ENCODE measurements at places on chromosomes 6 and 20.

DNA sequence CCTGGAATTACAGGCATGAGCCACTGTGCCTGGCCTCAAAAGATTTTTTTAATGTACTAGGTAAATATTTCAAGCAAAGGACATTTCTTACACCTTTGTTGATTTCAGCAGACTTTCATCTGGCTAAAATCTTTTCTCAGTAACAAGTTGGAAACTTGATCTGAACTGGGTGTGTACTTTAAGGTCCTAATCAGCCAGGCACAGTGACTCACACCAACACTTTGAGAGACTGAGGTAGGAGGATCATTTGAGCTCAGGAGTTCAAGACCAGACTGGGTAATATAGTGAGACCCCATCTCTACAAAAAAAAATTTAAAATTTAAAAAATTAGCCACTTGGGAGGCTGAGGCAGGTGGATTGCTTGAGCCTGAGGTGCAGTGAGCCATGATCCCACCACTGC lies 7.0 kb upstream of the RALGAPA2 start:
- no peak for DNase-seq

DNA sequence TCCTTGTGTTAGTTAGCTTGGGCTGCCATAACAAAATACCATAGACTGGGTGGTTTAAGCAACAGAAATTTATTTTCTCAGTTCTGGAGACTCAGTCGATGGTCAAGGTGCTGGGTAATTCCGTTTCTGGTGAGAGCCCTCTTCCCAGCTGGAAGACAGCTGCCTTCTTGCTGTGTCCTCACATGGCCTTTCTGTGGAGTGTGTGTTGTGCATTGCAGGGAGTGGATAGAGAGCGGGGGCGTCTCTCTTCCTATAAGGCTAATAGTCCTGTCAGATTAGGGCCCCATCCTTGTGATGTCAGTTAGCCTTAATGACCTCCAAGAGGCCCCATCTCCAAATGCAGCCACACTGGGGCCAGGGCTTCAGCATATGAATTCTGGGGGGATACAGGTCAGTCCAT lies 19.2 kb downstream of the CHMP4B start:
- DNase-seq: no peak

DNA sequence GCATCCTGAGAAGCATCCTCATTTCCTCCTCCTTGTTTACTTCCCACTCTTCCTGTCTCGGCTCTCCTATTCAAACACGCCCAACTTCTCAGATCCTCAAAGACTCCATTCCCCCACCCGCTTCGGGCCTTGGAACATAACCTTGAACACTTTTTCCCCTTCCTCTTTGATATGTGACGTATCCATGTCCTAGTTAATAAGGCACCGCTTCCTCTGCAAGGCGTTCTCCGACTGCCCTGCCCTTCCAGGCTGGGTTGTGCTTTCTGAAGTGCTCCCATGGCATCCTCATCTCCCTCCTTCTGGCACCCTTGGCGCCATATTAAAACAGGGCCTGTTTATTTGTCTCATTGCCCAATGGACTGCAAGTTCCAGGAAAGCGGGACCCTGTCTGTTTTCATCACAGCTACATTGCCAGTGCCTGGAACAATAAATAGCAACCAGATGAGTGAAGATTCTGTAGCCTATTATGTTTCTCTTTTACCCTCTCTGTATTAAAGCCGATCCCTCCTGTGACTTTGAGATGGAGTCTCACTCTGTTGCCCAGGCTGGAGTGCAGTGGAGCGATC lies 115.3 kb upstream of the TRAF3IP2 start:
- DNase-seq: no peak

DNA sequence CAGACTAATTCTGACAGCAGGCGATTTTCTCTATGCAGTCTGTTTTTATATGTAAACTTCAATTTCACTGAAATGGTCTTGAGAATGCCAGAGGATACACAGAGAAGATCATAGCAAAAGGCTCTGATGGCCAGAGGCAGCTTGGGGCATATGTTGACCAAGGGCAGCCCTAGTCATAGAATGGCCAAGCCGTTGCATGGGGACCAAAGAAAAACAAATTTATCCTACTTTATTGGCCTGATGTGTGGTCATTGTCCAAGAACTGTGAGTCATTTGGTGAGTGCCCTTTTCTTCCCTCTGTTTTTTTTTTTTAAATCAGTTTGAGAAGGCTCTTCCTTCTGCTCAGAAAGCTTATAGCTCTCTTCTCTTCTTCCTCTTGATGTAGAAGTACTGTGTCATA lies 5.8 kb downstream of the HDGFL1 start:
- no peak for DNase-seq

DNA sequence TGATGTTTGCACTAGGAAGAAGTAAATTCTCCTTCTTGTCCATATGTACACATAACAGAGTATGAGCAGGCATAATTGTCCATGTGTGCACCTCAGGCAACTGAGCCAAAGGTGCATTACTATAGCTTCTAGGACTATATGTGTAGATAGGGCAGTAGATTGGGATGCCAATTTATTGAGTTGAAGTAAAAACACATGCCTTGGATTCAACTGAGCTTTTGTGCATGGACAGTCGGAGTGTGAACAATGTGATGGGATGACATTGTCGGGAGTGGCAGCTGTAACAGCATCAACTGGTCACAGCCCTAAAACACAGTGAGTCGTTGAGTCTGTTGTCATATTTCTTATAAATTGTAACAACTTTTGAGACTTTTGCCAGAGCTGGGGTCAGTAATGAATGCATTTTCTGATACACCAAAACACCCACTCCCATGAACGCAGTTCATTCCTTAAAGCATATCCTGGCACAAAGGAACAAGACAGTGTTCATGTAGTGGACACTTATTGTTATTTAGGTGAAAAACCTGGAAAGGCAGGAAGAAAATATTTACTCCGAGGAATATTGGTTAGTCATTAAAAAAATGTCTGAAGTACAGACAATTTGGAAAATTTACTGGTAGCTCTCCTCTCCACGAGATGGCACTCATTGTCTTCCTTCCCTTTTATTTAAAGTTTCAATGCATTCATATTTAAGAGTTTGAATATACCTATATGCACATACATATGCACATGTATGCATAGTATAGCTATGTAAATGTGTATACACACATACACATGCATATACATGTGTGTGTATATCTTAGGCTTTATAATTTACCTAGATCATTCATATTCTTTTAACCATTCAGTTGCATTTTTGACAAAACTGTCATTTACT lies 302.0 kb upstream of the STXBP5 start:
- no peak for DNase-seq

- no peak for DNase-seq
These were observed 94.5 kb upstream of the MARCKS start for GRCh38 chr6:113762641-113763040.

DNA sequence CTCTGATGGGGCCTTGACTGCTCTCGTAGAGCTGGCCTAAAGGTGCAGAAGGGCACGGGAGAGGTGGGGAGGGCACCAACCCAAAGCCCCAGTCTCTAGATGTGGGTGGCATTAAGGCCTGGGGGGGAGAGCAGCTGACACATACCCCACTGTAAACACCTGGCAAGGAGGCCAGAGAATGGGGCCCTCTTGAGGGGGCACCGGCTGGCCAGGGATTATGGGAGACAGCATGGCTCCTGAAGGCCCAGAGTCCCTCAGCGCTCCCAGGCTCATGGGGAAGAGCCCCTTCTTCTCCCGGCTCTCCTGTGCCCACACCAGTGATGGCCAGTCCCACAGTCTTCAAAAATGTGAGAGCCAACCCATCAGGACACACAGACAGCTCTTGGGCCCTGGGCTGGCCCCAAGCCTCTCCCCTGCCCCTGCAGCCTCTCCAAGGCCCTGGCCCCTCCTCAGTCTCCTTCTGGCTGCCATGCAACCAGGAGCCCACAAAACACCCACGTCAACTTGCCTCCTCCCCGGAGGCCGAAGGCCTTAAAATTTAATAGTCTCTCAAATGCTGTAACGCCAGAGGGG lies 58.2 kb upstream of the FOXP4 start:
- DNase-seq: no peak

DNA sequence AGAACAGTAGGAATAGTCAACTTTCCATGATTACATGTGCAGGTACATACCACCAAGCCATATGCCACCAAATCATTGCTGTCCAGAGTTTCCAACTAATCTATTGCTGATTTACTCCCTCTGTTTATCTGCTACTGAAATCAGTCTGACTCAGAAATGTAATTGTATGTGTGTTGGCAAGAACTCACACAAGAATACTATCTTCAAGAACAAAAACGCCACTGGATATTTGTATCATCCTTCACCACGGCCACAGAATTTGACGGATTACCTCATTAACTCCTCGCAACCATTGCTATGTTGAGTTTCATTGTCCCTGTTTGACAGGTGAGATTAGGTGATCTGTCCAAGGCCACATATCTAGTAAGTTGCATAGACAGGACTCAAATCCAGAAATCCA lies 159.2 kb downstream of the GMPR start:
- DNase-seq: no peak

- DNase-seq: peak; percentile 39
These were observed 1.6 kb upstream of the PSMB8 start for GRCh38 chr6:32845384-32845884.

- peak; percentile 2 for DNase-seq
These were observed 46.6 kb downstream of the MOXD1 start for GRCh38 chr6:132354517-132355167.

- DNase-seq: no peak
These were observed 120.9 kb downstream of the COL12A1 start for GRCh38 chr6:75084872-75085381.

GRCh38 chr20:37365760-37366638 lies 20.1 kb downstream of the SRC start:
- no peak for DNase-seq

Measured in CD4-positive, alpha-beta T cell treated with Interleukin-15 for 4 hours (primary cell).